T1000 (cell line): ENCODE measurements at places on chromosomes 2 and 18.

DNA sequence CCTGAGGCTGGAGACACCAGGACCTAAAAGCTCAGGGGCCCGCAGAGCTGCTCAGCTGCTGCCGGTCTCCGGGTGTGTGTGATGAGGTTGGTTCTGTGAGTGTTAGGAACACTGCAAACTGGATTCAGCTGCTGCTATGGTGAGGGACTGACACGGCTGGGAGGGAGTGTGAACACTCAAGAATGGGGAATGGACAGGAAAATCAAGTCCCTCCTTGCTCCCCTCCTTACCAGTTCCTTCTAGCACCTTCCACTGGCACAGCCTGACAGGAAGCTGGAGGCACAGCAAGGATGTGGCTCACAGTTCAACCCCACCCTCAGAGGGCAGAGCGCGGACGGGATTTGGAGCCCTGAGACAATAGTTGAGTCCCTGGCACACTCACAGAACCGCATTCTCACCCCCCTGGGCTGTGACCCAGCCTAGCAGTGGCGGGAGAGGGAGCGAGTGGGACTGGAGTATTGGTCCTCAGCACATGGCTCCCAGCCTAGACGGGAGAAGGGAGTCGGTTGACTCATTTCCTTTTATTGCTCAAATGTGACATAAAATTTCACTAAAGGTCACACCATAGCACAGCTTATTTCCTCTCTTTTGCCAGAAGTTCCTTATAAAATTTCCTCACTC lies 42.5 kb downstream of the LRRC30 start:
- no peak for DNase-seq

GRCh38 chr2:12623051-12623450 lies 93.7 kb upstream of the TRIB2 start:
- no peak for DNase-seq

- DNase-seq = no peak
These were observed 258.3 kb upstream of the SALL3 start for GRCh38 chr18:78721238-78721875.

DNA sequence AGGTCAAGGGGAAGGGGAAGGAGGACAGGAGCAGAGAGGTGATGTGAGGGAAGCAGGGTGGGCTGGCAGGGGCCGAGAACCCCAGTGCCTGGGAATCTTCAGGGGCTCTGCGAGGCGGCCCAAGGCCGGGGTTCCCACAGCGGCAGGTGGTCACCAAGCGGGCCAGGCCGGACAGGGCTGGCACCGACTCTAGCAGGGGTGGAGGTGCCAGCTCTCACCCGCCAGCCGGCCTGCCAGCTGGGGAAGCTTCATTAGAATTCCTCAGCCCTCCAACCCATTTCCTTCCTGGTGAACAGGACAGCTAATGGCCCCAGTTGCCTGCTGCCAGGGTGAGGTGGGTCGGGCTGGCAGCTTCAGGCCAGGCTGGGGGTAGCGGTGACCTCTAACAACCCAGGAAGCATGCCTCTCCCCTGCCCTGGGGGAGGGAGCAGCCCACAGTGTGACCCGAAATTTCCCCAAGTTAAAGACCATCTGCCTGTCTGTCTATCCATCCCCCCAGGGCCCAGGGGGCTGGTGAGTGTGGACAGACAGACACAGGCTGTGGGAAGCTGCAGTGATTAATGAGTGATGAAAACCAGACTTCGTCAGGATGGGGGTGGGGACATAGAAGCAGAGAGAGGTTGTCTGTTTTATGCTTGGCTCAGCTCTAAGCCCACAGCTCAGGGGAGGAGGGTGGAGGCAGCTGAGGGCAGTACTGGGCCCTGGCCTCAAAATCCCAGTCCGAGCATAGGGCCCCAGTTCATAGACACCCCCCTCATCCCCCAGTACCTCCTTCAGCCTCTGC lies 144.1 kb downstream of the ZFP36L2 start:
- peak; percentile 38 for DNase-seq

DNA sequence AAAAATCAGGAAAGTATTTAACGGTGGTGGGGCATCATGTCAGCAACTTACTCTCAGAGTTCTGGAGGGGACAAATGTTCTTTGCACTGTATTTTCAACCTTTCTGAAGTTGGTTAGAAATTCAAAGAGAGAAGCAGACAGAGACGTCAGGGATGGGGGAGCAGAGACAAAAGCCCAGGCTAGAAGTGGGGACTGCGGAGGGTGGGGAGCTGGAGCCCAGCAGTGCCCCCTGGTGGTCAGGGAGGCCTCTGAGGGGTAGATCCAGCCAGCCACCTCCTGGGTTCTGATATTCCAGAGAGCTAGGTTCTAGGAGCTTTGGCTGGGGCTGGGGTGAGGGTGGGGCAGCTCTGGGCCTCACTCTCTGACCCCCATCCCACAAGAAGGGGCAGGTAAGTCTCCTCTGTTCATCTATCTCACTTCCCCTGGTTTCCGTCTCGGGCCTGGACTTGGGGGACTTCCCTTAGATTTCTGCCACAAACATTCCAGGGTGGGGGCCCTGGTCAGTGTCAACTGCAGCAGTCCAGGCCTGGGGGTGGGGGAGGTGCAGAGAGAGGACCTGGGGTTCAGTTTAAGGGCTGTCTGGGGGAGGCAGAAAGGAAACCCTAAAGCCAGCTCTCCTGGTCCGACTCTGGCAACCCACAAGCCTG lies 8.9 kb downstream of the TNS1 start:
- no peak for DNase-seq

GRCh38 chr18:69490813-69491212 lies 90.1 kb downstream of the DOK6 start:
- DNase-seq = no peak

GRCh38 chr2:12547566-12548170 lies 169.1 kb upstream of the TRIB2 start:
- no peak for DNase-seq

- no peak for DNase-seq
These were observed 37.5 kb upstream of the PTH2R start for GRCh38 chr2:208369091-208369490.

DNA sequence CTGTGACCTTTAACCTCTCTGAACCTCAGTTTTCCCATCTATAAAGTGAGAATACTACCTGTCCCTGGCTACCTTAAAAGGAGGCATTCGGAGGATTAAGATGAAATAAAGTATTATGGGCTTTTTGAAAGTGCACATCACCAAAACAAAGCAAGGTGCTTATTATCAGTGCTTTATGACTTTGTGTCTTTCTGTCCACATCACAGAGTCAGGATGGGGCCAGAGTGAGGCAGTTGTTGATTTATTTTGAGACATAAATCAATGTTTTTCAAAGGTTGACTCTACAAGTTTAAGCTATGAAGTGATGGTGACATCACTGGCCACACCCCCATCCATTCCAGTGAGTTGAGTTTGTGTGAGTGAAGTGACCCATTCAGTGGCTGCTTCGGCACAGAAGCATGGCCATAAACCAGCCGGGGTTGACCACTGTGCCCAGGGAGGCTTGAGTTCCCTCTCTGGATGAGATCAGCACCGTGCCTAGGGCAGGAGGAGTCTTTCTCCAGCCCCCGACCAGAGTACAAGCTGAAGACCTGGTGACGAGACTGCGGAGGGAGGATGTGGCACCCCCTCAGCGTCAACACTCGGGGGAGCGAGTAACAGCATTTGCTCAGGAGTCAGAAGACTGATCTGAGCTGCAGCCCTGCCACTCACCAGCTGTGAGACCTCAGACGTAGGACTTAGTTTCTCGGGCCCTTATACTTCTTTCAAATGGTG lies 89.0 kb upstream of the PPP1CB start:
- DNase-seq = no peak

- no peak for DNase-seq
These were observed 148.7 kb downstream of the OSR1 start for GRCh38 chr2:19209575-19210341.

DNA sequence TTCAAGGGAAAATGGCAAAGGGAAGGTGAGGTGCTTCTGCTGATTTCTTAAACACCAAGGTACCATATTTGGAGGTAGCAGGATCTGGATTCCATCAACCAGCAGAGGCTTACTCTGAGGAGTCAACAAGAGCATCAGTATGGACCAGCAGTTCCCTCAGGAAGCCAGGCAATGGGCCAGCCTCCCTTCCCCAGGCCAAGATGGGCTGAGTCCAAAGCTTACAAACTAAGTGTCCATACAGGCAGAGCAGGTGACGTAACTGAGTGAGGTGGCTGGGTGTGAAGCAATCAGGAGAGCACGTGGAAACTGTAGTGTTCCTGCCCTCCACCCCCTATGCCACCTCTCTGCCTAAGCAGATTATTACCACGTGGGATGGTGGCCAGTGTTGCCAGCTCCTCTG lies 134.2 kb upstream of the HNRNPA3 start:
- no peak for DNase-seq

- no peak for DNase-seq
These were observed 17.4 kb downstream of the KCNH7 start for GRCh38 chr2:162821176-162821575.

DNA sequence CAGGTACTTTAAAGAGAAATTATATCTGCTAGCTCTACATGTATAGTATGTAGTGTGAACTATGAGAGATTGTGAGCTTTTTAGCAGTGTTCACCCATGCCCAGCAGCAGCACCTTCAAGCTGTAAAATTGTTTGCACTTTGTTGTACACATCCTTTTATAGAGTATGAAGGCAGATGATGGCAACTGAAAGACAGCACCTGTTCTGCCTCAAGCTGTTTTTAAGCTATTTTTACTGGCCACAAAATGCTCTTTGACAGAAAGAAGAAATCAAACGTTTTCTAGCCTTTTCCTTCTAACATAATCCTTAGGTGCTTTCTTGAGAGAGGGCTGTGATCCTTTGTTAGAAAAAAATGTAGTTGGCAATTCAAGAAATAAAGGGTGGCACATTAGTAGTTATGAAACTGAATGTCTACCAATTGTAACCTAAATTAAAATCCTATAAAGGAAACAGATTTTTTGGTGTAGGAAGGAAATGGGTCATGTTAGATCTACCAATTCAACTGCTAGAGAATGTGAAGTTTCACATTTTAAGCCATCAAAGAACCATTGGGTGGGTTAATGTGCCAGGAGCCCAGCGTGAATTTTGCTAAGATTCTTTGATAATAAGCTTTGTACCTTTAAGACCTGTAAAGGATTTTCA lies 59.5 kb downstream of the R3HDM1 start:
- no peak for DNase-seq

GRCh38 chr2:95165030-95165370 lies 609 bp upstream of the ZNF2 start:
- no peak for DNase-seq
